ENCODE measurements at places on chromosomes 2 and 18.

- DNase-seq = no peak
These were observed 622.6 kb upstream of the ID2 start for GRCh38 chr2:8059255-8059654.

GRCh38 chr2:102848366-102848839, 86.6 kb downstream of the TMEM182 start:
- no peak for DNase-seq

- no peak for DNase-seq
These were observed 5.4 kb upstream of the RNF181 start for GRCh38 chr2:85589982-85590791.

DNA sequence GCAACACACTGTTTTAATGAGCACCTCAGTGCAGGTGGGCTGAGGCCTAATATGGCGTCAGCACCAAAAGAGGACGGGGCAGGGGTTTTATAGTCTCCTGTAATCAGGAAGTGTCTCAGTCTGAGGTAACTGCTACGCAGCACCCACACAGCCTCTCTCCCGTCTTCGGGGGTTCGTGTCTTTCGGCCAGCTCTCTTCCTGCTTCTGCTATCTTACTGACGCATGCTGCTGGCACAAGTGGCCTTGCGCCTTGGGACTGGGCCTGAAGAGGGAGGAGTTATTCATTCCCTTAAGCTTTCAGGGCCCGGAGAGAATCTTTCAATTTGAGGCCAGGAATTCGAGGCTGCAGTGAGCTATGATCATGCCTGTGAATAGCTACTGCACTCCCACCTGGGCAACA, 14.5 kb upstream of the PAPOLG start:
- DNase-seq = no peak

DNA sequence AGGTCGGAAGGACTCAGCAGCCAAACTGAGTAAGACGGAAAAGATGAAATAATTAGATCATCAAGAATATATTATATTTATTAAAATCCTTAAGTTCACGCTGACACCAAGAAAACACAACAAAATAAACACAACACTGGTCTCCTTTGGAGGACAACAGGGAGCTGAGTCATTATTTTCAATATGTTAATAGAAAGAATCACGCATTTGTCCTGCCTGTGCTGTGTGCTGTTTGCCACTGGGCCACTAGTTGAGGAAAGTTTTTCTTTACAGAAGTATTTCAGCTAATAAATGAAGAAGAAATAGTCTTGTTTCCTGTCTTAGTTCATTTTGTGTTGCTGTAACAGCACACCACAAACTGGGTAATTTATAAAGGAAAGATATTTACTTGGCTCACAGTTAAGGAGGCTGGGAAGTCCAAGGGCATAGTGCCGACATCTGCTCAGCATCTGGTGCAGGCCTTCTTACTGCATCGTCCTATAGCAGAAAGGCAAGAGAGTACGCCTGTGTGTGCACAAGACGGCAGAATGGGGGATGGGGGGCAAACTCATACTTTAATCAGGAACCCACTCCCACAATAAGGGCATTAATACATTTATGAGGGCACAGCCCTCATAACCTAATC, 88.0 kb downstream of the TCF7L1 start:
- no peak for DNase-seq

DNA sequence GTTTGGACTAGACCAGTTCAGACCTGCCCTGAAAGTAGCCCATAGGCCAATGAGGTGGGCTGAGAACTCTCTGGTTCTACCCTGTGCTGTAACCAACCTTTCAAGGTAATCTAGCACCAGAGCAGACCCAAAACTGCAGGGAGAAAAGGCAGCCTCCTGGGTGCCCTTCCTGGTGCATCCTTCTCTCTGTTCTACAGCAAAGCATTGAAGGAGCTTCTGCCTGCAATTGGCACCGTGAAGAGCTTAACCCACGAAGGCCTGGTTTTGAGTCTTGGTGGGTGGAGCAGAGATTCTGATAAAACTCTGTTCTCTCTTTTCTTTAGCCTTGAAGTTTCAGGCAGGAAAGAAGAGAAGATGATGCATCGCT, 55.5 kb downstream of the LIPG start:
- no peak for DNase-seq

GRCh38 chr2:144998435-144998834, 478.5 kb upstream of the ZEB2 start:
- no peak for DNase-seq

- no peak for DNase-seq
These were observed 259.8 kb upstream of the HDAC4 start for GRCh38 chr2:239660390-239661230.

DNA sequence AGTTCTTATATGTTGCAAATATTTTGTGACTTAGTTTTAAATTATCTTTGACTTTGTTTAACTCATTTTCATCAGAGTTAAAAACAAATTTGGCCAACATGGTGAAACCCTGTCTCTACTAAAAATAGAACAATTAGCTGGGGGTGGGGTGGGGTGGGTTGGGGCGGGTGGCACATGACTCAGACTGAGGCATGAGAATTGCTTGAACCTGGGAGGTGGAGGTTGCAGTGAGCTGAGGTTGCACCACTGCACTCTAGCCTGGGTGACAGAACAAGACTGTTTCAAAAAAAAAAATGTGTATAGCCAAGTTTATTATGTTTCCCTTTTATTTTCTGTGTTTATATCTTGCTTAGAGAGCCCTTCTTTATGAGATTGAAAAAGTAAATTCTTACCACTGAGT, 14.2 kb upstream of the LIPG start:
- DNase-seq = no peak

DNA sequence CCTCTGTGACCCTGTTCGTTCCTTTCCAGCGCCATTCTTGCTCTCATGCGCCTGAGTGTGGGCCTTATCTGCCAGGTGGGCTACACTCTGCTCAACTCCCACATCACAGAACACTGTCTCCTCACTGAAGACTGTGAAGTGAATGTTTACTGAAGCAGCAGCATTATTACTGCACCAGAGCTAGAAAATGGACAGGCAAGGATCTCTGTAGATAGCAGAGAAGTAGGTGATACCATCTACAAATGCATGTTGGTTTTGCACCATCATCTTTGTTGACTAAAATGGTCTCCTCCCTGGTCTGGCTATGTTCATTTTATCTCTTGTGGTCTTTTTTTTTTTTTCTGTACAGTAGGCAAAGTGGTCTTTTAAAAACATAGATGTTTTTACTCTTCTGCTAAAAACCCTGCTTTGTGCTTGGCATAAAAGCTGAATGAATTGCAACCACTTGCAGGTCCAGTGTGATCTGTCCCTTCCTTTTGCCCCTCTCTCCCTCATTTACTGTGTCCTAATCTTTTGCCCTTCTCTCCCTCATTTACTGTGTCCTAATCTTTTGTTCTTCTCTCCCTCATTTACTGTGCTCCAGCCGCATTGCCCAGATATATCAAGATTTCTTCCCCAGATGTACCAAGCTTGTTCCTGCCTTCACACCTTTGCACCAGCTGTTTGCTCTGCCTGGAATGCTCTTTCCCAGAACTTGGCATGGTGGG, 35.4 kb downstream of the BABAM2 start:
- DNase-seq = no peak

GRCh38 chr2:62661263-62661635, 44.3 kb upstream of the EHBP1 start:
- DNase-seq = no peak

DNA sequence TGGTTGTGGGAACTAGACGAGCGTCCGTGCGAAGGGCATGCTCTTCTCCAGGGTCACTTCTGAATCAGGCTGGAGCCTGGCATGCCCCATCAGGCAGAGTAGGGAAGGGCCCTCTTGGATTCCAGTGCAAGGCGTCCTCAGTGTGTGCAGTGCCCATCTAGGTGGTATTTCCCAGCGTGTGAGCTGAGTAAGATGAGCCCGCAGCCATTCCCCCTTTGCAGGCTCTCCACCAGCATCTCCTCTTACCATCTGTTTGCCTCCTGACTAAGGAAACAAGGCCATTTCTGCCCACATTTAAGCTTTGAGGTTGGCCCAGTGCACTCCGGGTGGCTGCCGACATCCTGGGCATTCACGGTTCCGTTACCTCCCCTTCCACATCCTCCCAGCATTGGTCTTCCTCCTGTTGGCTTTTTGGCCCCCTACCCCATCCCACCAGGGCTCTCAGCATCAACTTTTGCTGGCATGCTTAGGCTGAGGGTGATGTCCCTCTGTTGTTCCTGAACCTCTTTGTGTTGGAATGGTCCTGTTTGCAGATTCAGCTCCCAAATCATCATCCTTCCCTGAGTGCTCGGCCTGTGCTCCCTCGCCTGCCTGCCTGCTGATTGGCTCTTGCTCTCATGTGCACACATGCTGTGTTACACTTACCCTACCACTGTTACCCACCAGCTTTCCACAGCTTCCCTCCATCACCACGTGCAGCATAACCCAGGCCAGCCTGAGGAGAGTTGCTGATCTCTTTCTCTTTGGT, 11.8 kb downstream of the CEP68 start:
- DNase-seq = no peak

GRCh38 chr2:176270100-176270750, 983 bp downstream of the MTX2 start:
- DNase-seq = no peak

All from activated CD8-positive, alpha-beta memory T cell treated with anti-CD3 and anti-CD28 coated beads for 4 hours (primary cell).